Inflammatory macrophage (primary cell): ENCODE measurements at places on chromosomes 2 and 18.
A peak's percentile ranks its signal among the peaks of the same experiment; 100 is the strongest.

- DNase-seq = no peak
These were observed 172.9 kb upstream of the SIX3 start for GRCh38 chr2:44768438-44769236.

DNA sequence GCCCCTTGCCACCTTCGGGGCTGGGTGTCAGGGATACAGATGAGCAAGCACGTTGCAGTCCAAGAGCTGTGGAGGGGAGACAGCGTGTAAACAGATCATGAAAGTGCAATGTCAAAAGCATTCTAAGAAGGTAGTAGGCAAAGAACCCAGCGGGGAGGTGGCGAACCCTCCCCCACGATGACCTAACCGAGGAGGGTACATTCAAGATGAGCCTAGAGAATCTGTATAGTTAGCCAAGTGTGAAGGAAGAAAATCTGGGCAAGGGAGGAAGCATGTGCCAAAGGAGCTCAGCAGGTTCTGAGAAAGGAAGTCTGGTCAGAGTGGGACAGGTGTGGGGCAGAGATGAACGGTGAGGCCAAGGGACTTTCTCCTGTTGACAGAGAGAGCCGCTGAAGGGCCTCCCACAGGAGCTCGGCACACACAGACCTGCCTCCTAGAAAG is 106.9 kb downstream of the SP3 start:
- DNase-seq = no peak

DNA sequence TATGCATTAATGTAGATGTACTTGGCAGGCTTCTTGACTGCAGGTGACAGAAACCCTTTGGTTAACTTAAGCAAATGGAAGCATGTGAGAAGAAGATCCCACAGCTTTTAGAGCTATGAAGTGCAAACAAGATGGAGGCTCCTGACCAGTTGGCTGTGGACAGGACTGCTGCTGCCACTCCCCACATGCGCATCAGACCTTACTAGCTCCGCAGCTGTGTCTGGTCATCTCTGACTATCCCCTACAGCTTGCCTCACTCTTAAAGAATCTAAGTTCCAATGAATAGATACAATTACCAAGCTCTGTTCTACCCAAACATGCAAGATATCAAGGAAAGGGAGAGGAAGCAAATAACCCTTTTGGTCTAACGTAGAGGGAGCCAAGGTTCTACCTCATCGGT is 587.6 kb downstream of the DSC3 start:
- DNase-seq = no peak

DNA sequence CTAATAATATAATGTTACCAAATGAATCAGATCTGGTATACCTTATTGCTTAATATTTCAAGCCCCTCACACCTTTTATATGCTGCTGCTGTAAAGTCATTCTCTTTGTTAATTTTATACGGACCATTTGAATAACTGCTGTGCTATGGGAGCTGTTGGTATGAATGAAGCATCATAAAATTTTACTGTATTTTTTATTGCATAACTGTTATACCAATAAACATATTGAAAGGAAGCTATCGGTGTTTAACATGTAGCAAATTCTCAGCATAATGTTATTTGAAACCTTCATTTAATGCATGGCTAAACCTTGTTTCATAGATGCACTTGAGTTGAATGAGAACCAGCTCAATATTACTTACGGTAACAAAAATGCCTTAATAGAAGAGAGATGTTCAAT is 1040.3 kb downstream of the SOCS6 start:
- DNase-seq = no peak

DNA sequence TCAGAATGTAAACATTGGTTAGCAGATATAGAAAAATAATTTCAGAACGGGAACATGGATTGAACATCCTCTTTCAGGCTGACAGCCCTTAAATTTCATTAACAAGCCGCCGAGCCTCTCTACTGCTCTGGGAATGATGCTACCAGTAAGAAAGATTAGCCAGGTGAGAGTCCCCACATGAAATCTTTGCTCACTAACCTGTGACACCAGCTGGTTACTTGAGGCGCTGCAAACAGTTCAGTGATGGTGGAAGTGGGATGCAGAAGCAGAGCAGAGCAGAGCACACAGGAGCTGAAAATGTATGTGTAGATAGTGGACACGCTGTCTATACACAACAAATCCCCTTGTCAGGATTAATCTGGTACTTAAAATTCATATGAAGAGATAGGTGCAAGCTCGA is 721.1 kb downstream of the DPP10 start:
- no peak for DNase-seq

- DNase-seq = no peak
These were observed 12.3 kb upstream of the ODC1 start for GRCh38 chr2:10460366-10460796.

GRCh38 chr2:130337735-130338325 is 4.9 kb upstream of the IMP4 start:
- DNase-seq = peak; percentile 65

DNA sequence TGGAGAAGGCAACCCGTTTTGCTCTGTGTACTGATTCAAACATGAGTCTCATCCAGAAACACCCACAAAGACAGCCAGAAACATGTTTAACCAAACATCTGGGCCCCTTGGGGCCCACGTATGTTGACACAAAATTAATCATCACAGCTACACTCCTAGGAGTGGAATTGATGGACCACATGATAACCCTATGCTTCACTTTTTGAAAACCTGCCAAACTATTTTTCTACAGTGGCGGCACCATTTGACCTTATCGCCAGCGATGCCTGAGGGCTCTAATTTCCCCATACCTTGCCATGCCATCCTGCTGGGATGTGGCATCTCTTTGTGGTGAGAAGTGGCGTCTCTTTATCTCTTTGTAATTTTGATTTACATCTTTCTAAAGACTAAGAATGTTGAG is 38.5 kb downstream of the PSMG2 start:
- no peak for DNase-seq

DNA sequence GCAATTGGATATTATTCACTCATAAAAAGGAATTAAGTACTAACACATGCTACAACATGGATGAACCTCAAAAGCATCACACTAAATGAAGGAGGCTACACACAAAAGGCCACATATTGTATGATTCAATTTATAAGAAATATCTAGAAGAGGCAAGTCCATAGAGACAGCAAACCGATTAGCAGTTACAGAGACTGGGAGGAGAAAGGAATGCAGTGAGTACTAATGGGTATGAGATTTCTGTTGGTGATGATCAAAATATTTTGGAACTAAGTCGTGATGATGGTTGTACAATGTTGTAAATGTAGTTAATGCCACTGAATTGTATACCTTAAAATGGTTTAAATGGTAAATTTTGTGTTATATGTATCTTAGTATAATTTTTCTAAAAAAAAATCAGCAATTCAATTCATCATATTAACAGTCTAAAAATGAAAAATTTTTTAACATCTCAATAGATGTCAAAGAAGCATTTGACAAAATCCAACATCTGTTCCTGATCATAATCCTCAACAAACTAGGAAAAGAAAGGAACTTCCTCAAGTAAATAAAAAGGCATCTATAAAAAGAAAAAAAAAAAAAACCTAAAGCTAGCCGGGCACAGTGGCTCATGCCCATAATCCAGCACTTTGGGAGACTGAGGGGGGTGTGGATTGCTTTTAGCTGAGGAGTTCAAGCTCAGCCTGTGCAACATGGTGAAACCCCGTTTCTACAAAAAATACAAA is 98.1 kb downstream of the TGIF1 start:
- DNase-seq = no peak

DNA sequence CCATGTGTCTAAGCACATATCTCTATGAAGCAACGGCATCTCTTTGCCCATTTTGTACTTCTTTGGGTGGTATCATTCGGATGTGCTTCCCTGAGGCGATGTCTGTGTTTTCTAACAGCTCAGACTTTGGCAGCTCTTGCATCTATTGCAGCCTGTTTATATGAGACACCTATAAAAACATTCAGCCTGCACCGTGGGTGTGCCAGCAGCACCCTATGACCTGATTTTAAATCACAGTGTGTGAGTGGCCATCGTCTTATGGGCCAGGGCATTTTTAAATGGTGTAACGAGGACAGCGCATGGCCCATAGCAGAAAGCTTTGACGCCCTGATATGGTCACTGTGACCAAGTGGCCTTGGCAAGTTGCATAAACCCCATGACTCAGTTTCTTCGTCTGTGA is 12.9 kb downstream of the NPAS2 start:
- no peak for DNase-seq

GRCh38 chr2:85073033-85073432 is 60.2 kb upstream of the TCF7L1 start:
- DNase-seq = no peak

GRCh38 chr2:128685841-128686496 is 367.3 kb upstream of the HS6ST1 start:
- DNase-seq = no peak

DNA sequence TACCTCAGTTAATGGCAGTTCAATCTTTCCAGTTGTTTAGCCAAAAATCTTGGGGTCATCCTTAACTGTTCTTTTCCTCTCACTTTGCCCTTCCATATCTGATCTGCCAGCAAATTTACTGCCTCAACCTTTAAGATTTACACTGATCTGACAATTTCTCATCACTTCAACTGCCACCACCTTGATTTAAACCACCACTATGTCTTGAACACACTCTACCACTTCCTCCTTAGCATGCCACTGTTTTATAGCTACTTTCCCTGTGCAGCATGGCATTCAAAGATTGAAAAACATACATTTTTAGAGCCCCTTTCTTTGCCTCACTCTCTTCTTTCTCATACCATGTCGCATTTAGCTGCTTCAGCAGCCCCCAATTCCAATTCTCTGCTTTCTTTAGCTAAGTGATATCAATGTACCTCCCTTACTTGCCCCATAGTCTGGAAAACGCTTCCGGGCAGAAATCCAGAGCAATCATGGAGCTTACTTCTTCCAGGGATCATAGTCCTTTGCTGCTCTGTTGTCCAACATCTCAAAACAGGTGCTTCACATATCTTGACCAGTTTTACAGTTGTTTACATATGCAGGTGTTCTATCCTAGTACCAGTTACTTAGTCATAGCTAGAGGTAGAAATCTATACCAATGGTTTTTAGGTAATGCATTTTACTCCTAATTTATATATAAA is 10.9 kb downstream of the PGAP1 start:
- no peak for DNase-seq

DNA sequence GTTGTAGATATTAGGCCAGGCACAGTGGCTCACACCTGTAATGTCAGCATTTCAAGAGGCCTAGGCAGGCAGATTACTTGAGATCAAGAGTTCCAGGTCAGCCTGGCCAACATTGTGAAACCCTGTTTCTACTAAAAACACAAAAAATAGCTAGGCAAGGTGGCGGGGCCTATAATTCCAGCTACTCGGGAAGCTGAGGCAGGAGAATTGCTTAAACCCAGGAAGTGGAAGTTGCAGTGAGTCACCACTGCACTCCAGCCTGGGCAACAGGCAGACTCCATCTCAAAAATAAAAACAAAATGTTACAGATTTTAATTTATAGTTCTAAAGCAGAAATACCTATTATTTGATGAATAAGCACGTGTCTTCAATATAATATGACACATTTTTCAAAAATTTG is 65.6 kb upstream of the UBXN4 start:
- peak; percentile 17 for DNase-seq

DNA sequence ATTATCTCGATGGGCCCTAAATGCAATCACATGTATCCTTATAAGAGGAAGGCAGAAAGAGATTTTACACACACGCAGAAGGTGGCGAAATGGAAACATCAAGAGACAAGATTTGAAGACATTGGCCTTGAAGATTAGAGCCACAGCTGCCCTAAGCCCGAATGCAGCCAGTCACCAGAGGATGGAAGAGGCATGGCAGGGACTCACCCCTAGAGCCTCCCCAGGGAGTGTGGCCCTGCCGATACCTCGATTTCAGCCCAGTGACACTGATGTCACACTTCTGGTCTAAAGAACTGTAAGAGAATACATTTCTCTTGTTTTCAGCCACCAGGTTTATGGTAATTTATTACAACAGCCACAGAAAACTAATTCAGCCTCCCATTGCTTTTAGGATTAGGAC is 17.4 kb downstream of the TTC39C start:
- DNase-seq = no peak

DNA sequence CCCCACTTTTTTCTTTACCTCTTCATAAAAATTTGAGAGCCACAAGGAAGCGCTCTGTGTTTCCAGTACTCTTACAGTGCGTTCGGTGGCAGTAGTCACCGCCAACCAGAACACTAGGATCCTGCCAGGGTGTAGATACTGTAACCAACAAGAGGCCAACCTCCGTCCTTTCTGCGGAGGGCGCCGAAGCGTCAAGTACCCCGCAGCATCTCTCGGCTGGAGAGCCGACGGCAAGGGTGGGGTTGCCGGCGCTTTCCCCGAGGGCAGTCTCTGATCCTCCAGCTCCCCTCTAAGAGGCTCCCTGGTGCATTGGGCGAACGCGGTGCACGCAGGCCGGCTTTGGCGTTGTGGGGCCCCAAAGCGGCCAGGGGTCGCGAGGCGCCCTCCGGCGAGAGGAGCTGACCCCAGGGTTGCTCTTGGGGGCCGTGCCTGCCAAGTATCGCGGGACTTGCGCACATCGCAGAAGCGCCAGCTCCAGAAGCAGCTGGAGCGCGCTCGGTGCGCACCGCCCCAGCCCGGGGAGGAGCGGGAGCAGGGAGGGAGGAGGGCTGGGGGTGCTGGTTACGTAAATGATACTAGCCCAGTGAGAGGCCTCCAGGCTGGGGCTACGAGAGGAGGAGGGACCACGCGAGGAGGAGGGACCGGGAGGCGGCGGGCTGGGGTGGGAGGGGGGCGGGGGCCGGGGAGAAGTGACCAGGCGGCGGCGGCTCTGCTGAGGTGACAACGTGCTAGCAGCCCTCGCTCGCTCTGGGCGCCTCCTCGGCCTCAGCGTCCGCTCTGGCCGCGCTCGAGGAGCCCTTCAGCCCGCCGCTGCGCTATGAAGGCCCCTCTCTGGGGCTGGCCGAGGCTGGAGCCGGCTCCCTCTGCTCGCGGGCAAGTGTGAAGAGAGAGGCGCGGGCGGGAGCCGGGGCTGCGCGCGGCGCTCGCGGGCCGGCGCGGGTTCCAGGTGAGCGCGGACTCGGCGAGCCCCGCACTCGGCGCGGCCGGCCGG is at the start of gene GALNT13:
Gene GALNT13 (plus strand): TSS at position 692 of the 991 bp plus-strand sequence.
- no peak for DNase-seq

GRCh38 chr2:17818235-17818815 is 2.1 kb downstream of the MSGN1 start:
- DNase-seq = peak; percentile 21

DNA sequence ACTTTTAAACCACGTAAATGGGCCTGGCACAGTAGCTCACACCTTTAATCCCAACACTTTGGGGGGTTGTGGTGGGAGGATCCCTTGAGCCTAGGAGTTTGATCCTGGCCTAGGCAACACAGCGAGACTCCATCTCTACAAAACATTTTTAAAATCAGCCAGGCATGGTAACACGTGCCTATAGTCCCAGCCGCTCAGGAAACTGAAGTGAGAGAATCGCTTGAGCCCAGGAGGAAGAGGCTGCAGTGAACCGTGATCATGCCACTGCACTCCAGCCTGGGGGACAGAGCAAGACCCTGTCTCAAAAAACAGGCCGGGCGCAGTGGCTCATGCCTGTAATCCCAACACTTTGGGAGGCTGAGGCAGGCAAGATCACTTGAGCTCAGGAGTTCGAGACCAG is 12.2 kb downstream of the ROCK1 start:
- no peak for DNase-seq

- no peak for DNase-seq
These were observed 19.3 kb downstream of the INPP5D start for GRCh38 chr2:233079473-233079877.
